T-cell (primary cell): ENCODE measurements at places on chromosomes 16 and 17. TPM values are rescaled to one million over a fixed set of nuclear protein-coding genes. Genes with fewer than 3 reads are reported as not detected.

The SLC52A1 gene
- 0.62 TPM for total RNA-seq

DNA sequence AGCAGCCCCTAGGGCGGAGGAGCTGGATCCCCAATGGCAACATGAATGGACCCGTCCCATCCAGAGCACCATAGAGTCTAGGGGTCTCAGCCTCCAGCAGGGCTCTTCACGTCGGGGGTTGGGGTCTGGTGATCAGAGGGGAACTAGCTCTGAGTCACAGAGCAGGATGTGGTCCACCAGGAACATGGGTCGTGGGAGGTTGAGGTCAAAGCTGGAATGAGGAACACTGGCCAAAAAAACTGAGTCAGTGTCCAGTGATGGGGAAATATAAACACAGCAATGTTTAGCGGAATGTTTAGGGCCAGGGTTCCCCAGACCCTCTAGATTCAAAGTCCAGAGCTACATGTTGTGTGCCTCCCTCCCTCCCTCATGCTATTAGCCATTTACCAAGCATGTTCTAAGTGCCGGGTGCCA is 79.1 kb upstream of the C16orf82 start:
- H3K36me3 ChIP-seq: no peaks in the 10 kb centered on the region
- no peaks in the 10 kb centered on the region for H3K4me1 ChIP-seq
- H3K27ac ChIP-seq: no peak overlapping the region
- H3K27me3 ChIP-seq: peaks cover 19% of the 10 kb centered on the region
- DNase-seq: no peak

GRCh38 chr17:66541461-66542128 is 239.2 kb downstream of the PRKCA start:
- H3K4me1 ChIP-seq: peaks cover 7% of the 10 kb centered on the region
- H3K27ac ChIP-seq: peak overlapping the region; percentile 7
- DNase-seq: no peak
- H3K36me3 ChIP-seq: no peaks in the 10 kb centered on the region

DNA sequence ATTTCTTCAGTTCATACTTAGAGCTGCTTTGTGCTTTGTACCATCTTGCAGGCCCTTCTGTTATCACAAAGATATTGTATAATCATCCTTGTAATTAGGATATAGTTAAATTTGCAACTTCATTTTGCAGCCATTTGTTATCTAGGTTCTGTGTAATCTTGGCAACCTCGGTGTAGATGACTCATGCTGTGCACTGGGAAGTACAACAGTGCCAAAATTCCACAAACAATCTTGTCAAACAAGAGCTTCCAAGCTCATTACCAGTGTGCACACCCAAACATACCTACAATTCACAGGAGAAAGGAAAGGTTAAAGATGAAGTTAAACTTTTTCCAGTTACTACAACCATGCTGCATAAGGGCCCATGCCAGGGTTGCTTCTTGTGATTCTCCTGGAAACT is 1231.8 kb downstream of the CDH11 start:
- H3K27ac ChIP-seq: no peak overlapping the region
- H3K4me3 ChIP-seq: no peak overlapping the region
- DNase-seq: no peak
- H3K27me3 ChIP-seq: no peaks in the 10 kb centered on the region
- no peaks in the 10 kb centered on the region for H3K4me1 ChIP-seq
- H3K36me3 ChIP-seq: no peaks in the 10 kb centered on the region

The TBX2 gene
- not detected for total RNA-seq

GRCh38 chr16:555528-556473 is 4.4 kb upstream of the PRR35 start:
- no peaks in the 10 kb centered on the region for H3K4me1 ChIP-seq
- DNase-seq: no peak
- H3K27me3 ChIP-seq: no peaks in the 10 kb centered on the region
- H3K27ac ChIP-seq: no peak overlapping the region
- H3K4me3 ChIP-seq: no peak overlapping the region

GRCh38 chr16:55256412-55257016 is 67.5 kb upstream of the IRX6 start:
- no peak for DNase-seq
- H3K27me3 ChIP-seq: no peaks in the 10 kb centered on the region
- H3K27ac ChIP-seq: no peak overlapping the region
- H3K4me3 ChIP-seq: no peak overlapping the region
- H3K36me3 ChIP-seq: no peaks in the 10 kb centered on the region

GRCh38 chr17:55629995-55630394 is 92.7 kb downstream of the TMEM100 start:
- H3K36me3 ChIP-seq: no peaks in the 10 kb centered on the region
- H3K27ac ChIP-seq: no peak overlapping the region
- DNase-seq: no peak
- H3K27me3 ChIP-seq: peaks cover 5% of the 10 kb centered on the region
- no peak overlapping the region for H3K4me3 ChIP-seq

DNA sequence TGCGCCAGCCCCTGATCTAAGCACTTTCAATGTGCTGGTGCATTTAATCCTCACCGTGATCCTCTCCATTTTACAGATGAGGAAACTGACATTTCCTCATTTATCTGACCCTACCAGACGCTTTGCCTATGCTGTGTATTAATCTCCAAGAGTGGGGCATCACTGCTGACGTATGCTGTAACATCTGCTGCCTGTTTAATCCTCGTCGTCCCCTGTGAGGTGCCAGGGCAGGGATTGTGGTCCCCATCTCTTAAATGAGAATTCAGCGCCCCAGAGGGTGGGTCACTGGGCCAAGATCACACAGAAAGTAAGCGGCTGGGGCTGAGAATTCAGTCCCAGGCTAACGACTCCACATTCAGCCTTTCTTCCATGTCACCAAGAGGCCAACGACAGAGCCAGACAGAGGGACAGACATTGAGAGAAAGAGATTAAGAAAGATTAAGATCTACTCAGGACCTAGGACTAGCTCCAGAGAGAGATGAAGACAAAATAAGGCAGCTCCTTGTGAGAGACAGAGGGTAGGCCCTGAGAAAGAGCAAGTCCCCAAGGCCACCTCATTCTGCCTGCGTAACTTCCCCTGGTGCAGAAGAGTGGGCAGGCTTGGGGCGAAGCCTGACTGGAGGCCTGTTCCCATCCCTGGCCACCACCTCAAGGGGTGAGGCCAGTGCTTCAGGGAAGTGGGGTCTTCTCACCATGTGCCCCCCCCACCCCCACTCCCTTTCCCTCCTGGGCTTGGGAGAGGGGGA is 13.5 kb downstream of the CACNA1G start:
- H3K27ac ChIP-seq: no peak overlapping the region
- H3K36me3 ChIP-seq: no peaks in the 10 kb centered on the region
- DNase-seq: no peak
- H3K4me1 ChIP-seq: no peaks in the 10 kb centered on the region

DNA sequence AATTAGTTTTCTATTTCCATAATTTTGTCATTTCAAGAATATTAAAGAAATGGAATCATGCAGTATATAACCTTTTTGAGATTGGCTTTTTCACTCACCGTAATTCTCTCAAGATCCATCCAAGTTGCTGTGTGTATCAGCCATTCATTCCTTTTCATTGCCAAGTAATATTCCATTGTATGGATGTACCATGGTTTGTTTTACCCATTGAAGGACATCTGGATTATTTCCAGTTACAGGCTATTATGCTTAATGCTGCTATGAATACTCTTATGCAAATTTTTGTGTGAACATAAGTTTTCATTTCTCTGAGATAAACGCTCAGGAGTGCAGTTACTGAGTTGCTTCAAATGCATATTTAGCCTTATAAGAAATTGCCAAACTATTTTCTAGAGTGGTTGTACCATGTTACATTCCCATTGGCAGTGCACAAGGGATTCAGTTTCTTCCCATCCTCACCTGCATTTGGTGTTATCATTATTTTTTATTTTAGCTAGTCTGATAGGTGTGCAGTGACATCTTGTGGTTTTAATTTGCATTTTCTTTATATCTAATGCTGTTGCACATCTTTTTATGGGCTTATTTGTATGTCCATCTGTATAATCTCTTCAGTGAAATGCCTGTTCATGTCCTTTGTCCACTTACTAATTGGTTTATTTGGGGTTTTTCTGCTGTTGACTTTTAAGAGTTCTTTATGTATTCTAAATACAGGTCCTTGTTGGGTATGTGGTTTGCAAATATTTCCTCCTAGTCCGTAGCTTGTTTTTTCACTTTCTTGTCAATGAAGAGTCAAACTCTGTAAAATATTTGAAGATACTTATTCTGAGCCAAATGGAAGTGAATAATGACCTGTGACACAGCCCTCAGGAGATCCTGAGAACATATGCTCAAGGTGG is 32.7 kb downstream of the BMERB1 start:
- DNase-seq: no peak
- H3K4me1 ChIP-seq: no peaks in the 10 kb centered on the region
- H3K27ac ChIP-seq: no peak overlapping the region
- H3K27me3 ChIP-seq: no peaks in the 10 kb centered on the region
- no peak overlapping the region for H3K4me3 ChIP-seq

DNA sequence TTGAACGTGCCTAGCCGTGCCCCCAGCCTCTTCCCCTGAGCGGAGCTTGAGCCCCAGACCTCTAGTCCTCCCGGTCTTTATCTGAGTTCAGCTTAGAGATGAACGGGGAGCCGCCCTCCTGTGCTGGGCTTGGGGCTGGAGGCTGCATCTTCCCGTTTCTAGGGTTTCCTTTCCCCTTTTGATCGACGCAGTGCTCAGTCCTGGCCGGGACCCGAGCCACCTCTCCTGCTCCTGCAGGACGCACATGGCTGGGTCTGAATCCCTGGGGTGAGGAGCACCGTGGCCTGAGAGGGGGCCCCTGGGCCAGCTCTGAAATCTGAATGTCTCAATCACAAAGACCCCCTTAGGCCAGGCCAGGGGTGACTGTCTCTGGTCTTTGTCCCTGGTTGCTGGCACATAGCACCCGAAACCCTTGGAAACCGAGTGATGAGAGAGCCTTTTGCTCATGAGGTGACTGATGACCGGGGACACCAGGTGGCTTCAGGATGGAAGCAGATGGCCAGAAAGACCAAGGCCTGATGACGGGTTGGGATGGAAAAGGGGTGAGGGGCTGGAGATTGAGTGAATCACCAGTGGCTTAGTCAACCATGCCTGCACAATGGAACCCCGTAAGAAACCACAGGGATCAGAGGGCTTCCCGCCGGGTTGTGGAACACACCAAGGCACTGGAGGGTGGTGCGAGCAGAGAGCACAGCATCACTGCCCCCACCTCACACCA is 724 bp downstream of the GAA start:
- no peak for DNase-seq
- H3K4me1 ChIP-seq: peaks cover 29% of the 10 kb centered on the region
- peaks cover 2% of the 10 kb centered on the region for H3K36me3 ChIP-seq

The PRSS27 gene
- 0.70 TPM for total RNA-seq

The EPX gene
- total RNA-seq: 0.13 TPM

- no peaks in the 10 kb centered on the region for H3K36me3 ChIP-seq
- no peaks in the 10 kb centered on the region for H3K27me3 ChIP-seq
- H3K4me1 ChIP-seq: no peaks in the 10 kb centered on the region
- no peak overlapping the region for H3K4me3 ChIP-seq
Measured at GRCh38 chr17:18076936-18077335, 10.8 kb upstream of the DRG2 start.

DNA sequence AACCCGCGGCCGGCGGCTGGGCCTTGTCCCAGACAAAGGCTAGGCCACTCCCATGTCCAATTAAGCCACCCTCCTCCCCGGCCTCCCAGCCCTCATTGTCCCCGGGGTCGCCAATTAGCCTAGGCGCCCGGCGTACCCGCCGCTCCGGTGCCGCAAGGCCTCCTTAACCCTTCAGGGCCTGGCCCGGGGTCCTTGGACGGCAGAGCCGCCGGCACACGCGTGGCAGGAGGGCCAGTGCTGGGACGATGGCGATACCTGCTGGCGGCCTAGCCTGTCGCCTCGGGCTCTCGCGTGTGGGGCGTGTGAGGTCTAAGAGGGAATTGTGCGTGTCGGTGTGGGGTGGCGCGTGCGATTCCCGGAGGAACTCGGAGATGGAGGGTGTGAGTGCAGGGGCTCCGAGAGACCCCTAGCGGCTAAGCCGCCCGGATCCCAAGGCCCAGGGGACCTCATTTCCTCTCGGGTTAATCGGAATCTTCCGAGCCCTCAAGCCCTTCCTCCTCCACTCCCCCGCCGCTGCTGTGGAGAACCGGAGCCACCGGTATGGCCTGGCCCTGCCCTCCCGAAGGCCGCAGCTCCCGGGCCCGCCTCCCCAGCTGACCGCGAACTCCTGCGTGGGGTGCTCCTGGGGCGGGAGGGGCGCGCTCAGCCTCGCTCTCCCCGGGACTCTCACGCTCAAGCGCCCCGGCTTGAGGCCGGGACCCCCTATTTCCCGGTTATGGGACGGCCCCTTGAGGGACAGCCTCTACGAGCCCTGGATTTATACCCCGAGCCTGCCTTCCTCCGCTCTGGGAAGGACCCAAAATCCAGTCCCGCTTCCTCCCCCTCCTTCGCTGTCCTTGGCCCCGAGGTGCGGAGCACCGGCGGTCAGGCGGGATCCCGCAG is 11.9 kb downstream of the TBX2 start:
- H3K4me3 ChIP-seq: peak overlapping the region; percentile 65
- peaks cover 83% of the 10 kb centered on the region for H3K27me3 ChIP-seq
- no peaks in the 10 kb centered on the region for H3K36me3 ChIP-seq
- no peak overlapping the region for H3K27ac ChIP-seq
- H3K4me1 ChIP-seq: peaks cover 57% of the 10 kb centered on the region

The CTF1 gene
- 0.38 TPM for total RNA-seq

The CDH5 gene
- total RNA-seq: not detected

The TBC1D3G gene
- not detected for total RNA-seq

DNA sequence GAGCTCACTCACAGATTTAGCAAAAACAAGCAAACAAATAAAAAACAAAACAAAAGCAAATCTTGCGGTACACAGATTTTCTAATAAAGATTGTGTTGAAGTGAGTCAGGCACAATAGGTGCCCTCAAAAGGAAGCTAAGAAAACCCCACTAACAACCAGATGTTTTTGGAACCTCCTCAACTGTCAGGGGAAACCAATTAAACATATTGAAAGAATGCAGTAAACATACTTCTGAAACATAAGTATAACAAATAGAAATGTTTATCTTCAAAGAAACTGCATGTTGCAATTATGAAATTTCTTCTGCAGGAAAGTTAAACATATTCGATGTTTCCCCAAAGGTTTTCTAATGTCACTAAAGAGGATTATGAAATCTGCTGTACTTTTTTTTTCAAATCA is 110.5 kb upstream of the CORO6 start:
- H3K4me3 ChIP-seq: no peak overlapping the region
- no peak overlapping the region for H3K27ac ChIP-seq
- peaks cover 6% of the 10 kb centered on the region for H3K4me1 ChIP-seq
- peaks cover 12% of the 10 kb centered on the region for H3K36me3 ChIP-seq
- H3K27me3 ChIP-seq: no peaks in the 10 kb centered on the region
- no peak for DNase-seq

DNA sequence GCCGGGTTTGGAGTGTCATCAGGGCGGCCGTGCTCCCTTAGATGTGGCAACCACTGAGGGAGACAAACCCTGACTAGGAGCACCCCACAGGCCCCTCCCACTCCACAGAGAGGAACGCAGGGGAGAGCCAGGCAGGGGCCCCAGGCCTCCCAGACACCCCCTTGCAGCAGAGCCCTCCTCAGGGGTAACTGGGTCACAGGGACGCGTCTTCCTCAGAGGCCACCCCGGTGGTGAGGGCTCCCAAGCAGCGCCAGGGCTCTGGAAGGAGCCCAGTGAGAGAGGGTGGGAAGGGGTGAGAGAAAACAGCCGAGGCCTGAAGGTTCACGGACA is 11.4 kb downstream of the FSCN2 start:
- no peak overlapping the region for H3K4me3 ChIP-seq
- H3K4me1 ChIP-seq: no peaks in the 10 kb centered on the region
- DNase-seq: no peak
- H3K27me3 ChIP-seq: peaks cover 8% of the 10 kb centered on the region
- H3K27ac ChIP-seq: no peak overlapping the region
